ENCODE measurements at places on chromosomes 5 and 9. TPM values are rescaled to one million over a fixed set of nuclear protein-coding genes. Genes with fewer than 3 reads are reported as not detected.

DNA sequence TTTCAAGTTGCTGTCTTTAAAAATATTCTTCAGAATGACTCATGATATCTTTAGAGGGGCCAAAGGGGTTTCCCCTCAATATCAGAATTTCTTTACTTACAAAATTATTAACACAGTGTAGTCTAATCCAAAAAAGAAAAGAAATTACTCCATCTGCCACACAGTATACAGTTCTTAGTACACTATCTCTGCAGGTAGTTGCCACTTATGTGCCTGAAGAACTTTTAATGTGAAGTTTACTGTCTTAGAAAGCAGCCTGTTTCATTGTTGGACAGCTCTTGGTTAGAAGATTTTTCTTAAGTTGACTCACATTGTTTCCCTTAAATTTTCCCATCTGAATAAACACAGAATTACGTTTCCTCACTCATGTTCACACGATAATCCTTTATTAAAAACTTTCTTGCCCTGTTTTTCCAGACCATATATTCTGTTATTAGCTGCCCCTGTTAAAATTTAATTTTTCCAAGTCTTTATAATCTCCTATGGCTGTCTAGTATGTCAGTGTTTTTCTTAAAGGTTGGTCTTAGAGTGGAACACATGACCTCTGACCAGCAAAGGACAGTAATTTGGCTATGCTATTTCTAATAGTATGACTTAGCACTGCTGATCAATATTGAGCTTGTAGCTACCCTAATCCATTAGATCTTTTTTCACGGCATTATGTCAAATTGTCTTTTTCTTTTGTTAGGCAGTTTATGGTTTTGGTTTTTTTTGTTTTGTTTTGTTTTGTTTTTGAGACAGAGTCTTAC, 21.8 kb upstream of the FKTN start:
- DNase-seq, result no peak

Gene SVEP1
- total RNA-seq, result 3.6 TPM

DNA sequence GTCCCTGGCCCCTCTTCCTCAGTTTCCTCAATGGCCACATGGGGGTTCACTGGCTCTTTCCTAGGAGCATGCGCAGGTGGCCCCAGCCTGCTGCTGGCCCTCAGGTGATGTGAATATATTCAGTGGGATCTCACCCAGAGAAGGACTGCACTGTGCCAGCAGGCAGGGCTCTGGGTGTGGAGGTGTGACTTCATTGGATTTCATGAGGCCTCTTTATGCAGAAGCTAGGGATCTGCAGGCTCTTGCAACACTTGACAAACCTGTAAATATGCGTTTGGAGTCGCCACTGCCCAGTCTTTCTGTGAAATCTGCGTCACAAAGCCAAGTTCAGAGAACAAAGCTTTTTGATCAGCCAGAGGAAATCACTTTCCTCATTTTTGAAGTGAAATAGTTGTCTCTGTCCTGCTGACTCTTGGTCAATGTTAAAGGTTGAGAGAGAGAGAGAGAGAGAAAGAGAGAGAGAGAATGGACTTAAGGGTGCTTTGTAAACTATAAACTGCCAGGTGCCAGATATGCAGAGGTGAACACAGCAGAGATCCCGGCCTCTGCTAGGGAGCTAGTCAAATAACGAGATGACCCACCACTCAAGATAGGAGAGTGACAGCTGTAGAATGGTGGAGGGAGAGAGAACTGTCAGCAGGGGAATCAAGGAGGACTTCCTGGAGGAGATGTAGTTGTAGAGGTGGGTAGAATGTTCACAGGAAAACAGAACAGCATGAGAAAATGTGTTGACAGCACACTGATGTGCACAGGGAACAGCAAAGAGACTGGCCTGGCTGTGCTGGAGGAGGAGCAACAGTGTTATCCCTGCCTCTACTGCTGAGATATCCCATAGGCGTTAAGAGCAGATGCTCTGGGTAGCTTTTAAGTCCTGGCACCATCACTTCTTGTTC, 167.0 kb upstream of the ZNF618 start:
- DNase-seq, result no peak

- no peak for DNase-seq
Observed at GRCh38 chr5:177447611-177448243, 1.1 kb downstream of the PRR7 start.

GRCh38 chr5:156825688-156826087, 24.4 kb upstream of the PPP1R2B start:
- no peak for DNase-seq

GRCh38 chr9:86828631-86829030, 118.7 kb downstream of the GAS1 start:
- DNase-seq, result no peak

GRCh38 chr5:132422720-132423437, 53.4 kb downstream of the SLC22A5 start:
- DNase-seq, result peak; percentile 84

- DNase-seq, result no peak
Observed at GRCh38 chr5:167851416-167851815, 440.0 kb upstream of the WWC1 start.

DNA sequence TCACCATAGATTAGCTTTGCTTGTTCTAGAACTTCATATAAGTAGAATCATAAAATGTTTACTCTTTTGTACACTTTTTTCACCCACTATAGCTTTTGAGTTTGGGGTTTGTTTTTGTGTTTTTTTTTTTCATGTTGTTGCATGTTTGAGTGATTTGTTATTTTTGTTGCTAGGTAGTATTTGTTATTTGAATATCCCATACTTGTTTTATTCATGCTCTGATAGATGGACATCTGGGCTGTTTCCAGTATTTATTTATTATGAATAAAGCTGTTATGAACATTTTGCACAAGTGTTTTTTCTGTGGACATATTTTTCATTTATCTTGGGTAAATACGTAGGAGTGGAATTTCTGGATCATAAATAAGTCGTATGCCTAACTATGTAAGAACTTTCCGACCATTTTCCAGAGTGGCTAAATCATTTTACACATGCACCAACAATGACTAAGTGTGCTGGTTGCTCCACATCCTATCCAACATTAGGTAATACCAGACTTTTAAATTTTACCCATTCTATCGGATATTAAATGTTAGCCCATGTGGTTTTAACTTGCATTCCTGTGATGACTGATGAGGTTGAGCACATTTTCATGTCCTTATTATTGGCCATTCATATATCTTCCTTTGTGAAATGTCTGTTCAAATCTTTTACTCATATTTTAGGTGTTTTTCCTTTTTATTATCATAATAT, 69.1 kb upstream of the NR4A3 start:
- DNase-seq, result no peak

GRCh38 chr9:135512241-135512603, 9.0 kb upstream of the LCN1 start:
- no peak for DNase-seq

Gene FBXL7
- 1.6 TPM for total RNA-seq

Gene PCDHGA12
- 5.5 TPM for total RNA-seq

Data from mucosa of descending colon (tissue), 3 donors.